ENCODE measurements at places on chromosomes 12 and 14.

DNA sequence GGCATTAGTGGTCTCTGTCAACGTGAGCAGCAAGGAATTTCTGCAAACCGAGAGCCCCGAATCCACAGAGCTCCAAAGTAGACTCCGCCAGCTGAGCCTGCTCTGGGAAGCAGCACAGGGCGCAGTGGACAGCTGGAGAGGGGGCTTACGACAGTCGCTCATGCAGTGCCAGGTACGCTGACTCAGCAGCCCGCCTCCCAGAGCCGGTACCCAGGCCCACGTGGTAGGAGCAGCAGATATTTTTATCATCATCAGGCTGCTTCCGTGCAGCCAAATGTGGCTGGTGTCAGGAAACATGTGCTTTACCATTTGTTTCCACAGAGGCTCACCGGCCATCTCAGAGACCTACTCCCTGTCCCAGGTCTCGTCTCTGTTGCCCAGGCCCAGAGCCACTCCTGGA is 73.7 kb downstream of the ESR2 start:
- DNase-seq, result no peak

DNA sequence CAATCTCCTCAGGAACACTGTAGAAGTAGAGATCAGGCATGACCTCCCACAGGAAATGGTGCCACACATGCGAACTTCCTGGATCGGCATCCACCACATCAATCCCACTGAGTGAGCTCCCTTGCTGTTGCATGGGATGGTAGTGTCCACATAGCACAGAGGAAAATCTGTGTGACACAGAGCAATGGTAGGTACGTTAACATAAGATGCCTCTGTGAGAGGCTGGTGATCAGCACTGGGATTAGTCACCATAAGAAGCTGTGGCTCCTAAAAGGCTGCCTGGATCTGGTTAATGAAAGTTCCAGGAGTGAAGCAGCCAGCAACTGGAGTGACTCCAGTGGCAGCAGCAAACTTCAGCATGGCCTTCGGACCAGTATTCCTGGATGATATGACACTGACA is 21.8 kb downstream of the WDHD1 start:
- no peak for DNase-seq

DNA sequence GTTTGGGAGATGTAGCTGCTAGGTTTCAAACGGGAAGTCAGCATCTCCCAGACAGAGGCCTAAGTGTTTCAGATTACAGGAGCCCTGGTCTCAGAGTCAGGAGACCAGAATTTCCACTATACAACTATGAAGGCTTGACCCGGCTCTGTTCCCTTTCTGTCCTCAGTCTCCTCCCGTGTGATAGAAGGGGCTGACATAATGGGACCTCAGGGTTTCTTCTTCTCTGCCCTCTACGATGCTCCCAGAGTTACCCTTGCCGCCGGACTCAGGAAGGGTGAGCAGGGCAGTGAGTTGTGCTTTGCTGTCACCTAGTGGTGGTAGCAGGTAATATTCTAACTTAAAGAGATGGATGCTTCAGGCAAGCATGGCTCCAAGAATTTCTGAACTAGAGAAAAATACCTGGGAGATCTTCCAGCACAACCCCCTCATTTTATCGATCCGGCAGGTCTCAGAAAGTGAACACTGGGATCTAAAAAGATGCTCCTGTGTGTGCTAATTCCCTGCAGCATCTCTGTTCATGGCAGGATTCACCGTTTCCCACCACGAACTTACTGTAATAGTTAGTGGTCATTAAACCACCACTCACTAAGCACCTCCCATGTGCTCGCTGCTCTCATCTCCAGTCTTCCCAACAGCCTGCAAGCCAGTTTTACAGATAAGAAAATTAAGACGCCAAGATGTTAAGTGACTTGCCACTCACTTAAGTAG is 84.4 kb downstream of the VWF start:
- peak; percentile 58 for DNase-seq

DNA sequence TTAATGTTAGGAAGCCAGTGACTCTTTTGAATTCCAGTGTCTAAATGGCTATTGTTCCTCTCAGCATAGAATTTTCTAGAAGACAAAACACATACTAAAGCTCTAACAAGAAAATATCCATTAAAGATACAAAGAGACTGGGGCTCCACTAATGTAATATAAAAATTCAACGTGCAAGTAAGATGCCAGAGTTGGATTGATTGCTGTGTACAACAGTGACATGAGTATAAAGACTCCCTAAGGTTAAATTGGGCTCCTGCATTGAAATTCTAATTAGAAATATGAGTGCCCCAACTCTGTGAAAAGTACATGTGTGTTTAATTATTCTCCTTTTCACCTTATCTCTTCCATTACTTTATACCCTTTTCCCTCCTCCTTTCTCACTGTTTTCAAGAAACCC is 253.6 kb upstream of the G2E3 start:
- DNase-seq, result no peak

- DNase-seq, result no peak
These were observed 12.6 kb upstream of the KLHDC2 start for GRCh38 chr14:49755378-49755777.

DNA sequence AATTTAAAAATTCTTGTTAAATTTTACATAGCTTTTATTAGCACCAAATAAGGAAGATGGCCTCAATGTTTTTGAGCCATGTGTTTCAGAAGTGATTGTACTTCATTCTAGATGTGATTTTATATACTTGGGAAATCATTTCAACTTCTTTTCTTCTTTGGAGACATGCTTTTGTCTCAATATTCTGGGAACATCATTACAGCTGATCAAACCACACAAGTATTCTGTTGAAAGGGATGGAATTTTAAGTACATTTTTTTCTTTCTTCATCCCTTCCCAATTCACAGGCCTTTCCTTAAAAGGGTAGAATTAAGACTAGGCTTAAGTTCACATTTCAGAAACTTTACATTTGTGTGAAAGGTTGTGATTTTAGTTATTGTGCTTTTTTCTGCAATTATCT is 66.4 kb downstream of the PAPOLA start:
- DNase-seq, result no peak

DNA sequence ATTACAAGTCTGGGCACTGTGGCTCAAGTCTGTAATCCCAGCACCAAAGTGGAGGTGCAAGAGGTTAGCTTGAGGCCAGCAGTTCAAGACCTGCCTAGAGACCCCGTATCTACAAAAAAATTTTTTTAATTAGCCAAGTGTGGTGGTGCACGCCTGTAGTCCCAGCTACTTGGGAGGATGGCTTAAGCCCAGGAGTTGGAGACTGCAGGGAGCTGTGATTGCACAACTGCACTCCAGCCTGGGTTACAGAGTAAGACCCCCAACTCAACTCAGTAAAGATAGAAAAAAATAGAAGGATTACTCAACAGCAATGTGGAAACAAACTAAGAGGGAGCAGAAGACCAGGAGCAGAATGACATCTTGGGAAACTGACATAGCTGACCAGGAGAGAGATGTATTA is 13.3 kb downstream of the SBNO1 start:
- no peak for DNase-seq

DNA sequence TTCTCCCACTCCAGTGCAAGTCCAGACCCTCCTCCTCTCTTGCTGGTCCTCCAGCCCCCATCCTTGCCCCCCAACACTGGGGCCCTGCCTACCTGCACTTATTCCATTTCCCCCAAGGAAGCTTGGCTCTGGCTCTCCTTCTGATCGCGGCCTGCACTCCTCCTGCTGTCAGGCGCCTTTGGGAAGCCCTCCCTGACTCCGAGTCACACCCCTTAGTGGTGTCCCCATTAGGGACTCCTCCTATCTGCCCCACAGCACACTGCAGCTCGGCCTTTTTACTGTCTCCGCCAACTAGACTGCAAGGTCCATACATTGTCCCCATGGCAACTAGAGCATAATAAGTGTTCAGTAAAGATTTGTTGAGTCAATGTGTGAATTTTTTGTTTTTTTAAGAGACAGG is 32.9 kb downstream of the FIGNL2 start:
- DNase-seq, result no peak

GRCh38 chr14:21795456-21795855 is 121.8 kb upstream of the OR4E1 start:
- DNase-seq, result no peak

- no peak for DNase-seq
These were observed 152.2 kb upstream of the BMP4 start for GRCh38 chr14:54108481-54109471.

DNA sequence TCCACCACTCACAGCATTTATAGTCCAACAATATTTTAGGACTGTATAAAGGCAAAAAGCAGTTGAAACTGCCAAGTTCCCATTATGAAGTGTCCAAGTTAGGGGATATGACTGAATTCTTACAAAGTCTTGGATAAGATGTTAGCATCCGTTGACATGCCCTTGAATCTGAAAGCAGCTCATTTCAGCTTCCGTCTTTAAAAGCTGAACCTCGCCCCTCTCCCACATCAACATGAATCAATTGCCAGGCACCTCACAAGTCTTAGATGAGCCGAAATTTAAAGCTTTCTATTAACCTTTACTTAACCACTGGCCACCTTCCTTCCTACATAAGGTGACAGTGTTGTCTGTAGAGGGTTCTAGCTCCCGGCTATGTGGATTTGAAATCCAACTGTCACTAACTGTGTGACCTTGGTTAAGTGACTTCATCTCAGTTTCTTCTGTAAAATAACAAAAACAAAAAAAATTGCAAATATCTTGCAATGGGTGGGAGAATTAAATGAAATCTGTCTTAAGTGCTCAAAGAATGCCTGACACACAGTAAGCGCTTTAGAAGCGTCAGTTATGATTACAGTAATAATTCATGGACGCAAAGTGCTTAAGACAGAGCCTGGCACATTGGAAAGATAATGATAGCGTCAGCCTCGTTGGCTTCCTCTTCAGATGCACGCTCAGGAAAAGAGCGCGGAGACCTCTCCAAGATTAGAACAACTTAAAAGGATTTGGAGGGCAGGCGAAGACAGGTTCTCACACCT is 1.2 kb downstream of the PPP1CC start:
- peak; percentile 34 for DNase-seq

DNA sequence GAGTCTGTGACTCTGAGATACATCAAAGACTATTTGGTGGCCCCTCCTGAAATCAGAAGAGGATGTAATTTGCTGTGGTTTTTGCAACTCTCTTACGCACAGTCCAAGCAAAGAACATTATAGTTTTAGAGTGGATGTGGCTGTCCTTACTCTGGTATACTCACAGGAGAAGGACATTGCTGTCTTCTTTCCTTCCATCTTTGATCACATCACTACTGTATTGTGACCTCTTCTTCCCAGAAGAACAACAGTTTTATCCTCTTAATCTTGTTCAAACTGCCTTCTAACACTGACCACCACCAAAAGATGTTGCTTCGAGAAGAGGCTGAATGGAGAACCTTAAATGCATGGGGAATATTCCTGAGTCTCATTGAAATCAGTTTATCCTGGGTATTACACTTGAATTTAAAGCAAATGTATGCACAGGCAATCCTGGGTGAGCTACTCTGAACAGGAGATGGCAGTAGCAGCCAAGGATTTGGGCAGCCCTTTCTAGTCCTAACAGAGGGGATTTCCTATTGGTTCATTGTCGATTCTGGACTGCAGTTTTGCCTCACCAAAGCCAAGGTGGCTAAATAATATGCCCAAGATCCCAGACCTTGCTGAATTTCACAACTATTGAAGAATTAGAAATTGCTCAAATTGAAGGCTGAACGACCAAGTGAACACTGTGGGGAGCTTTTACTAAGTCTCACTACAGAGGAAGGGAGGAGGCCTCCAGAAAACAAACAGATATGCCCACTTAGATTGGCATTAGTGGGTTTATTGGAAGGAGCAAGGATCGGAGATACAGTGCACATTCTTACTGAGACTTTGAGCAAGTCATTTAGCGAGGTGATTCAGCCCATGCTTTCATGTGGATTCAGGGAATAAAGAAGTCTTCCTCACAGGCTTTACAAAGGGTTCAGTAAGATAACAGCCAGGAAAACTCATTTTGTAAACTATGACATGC is 282.8 kb downstream of the PAWR start:
- no peak for DNase-seq

GRCh38 chr12:113058553-113058952 is 2.0 kb downstream of the DTX1 start:
- DNase-seq, result no peak

DNA sequence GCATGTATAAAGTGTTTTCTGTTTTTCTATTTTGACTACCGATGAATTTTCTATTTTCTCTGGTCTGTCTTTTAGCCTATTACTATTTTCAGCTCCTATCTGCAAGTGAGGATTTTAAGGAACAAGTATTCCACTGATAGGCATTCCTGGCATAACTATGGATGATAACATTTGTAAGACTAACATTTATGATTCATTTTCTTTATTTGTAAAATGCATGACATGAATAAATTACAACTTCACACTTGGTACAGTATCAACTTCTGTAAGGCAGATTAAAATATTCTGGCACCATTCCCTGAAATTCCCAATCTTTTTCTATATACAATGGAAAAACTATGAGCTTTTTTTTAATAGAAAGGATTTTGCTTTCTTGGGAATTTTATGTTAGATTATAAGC is 121.0 kb upstream of the GARIN2 start:
- DNase-seq, result no peak

GRCh38 chr14:97806891-97807290 is 1009.7 kb downstream of the VRK1 start:
- DNase-seq, result no peak

- no peak for DNase-seq
These were observed 86.3 kb downstream of the KIF26A start for GRCh38 chr14:104224506-104225277.

GRCh38 chr12:97408363-97408762 is 54.2 kb upstream of the RMST start:
- no peak for DNase-seq

- DNase-seq, result no peak
These were observed 501.6 kb downstream of the EGLN3 start for GRCh38 chr14:33449268-33449667.

DNA sequence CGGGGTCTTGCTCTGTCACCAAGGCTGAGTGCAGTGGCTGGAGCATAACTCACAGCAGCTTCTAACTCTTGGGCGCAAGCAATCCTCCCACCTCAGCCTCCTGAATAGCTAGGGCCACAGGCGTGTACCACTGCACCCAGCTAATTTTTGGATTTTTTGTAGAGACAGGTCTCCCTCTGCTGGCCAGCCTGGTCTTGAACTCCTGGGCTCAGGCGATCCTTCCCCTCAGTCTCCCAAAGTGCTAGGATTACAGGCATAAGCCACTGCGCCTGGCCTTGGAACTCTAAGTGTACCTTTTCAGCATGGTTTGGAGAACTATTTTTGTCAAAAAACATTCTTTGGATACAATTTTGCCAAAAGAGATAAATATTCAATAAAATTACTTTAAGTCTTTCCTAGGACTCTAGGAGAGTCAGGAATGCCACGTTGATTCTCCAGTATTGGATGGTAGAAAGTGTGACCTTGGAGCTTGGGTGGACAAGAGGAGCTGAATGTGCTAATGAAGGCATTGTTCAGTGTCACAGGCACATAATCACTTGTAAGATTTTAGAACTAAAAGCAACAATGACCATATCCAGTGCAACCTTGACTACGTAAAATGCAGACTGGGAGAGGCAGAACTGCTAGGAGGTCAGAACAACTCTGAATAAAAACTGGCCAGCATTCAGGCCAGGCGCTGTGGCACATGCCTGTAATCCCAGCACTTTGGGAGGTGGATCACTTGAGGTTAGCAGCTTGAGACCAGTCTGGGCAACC is 2.8 kb downstream of the SRSF9 start:
- peak; percentile 59 for DNase-seq

- DNase-seq, result no peak
These were observed 32.9 kb downstream of the RIN3 start for GRCh38 chr14:92546347-92547053.

- DNase-seq, result no peak
These were observed 319.2 kb downstream of the DPF3 start for GRCh38 chr14:72574715-72575114.

GRCh38 chr12:2801044-2801783 is 6.4 kb downstream of the FKBP4 start:
- DNase-seq, result no peak
